ENCODE measurements at places on chromosomes 4 and X. TPM values are rescaled to one million over a fixed set of nuclear protein-coding genes. Genes with fewer than 3 reads are reported as not detected.

MGAT4D gene
- total RNA-seq, result not detected

EVC2 gene
- 14.1 TPM for total RNA-seq

AMOT gene
- total RNA-seq, result 444 TPM

EMCN gene
- not detected for total RNA-seq

USP27X gene
- total RNA-seq, result 7.6 TPM

S100P gene
- 3.5 TPM for total RNA-seq

CT47A1 gene
- not detected for total RNA-seq

MAGEA1 gene
- total RNA-seq, result not detected

MAGEB1 gene
- total RNA-seq, result not detected

SLC49A3 gene
- 13.1 TPM for total RNA-seq

FATE1 gene
- 0.78 TPM for total RNA-seq

DNA sequence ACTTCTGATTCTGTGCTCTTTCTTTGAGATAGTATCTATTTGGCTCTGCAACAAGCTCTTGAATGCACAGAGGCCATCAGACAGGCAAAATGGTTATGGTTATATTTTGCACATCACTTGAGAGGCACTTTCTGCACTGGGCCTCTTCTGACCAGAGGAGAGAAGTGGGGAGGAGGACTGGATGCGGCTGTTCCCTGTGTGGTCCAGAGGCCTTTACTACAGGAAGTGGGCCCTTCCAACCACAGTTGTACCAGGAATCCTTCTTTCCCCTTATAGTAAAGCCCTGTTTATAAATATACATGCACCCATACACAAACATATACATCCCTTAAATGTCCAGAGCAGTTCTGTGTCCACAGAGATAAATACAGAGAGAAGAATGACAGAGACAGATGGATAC lies 182.7 kb upstream of the HHIP start:
- H3K4me1 ChIP-seq, result peaks cover 3% of the 10 kb centered on the region
- H3K36me3 ChIP-seq, result no peaks in the 10 kb centered on the region
- no peak for DNase-seq
- H3K27me3 ChIP-seq, result peaks cover 3% of the 10 kb centered on the region
- no peak overlapping the region for H3K4me3 ChIP-seq

- H3K27ac ChIP-seq, result peak within 1 kb of the TSS; percentile 31
- no peak for DNase-seq
- H3K36me3 ChIP-seq, result no peaks in the 10 kb centered on the region
- H3K4me3 ChIP-seq, result no peak within 1 kb of the TSS
Measured at GRCh38 chr4:99321241-99322191, at the start of gene ADH1B. Gene ADH1B (minus strand): TSS chr4:99321401. CDS start chr4:99321331, 70 bp downstream.

GRCh38 chrX:107682256-107682655 lies 53.9 kb downstream of the PRPS1 start:
- H3K4me3 ChIP-seq, result no peak overlapping the region
- peaks cover 29% of the 10 kb centered on the region for H3K27me3 ChIP-seq
- no peaks in the 10 kb centered on the region for H3K36me3 ChIP-seq
- no peak overlapping the region for H3K27ac ChIP-seq
- peaks cover 8% of the 10 kb centered on the region for H3K4me1 ChIP-seq
- no peak for DNase-seq

DNA sequence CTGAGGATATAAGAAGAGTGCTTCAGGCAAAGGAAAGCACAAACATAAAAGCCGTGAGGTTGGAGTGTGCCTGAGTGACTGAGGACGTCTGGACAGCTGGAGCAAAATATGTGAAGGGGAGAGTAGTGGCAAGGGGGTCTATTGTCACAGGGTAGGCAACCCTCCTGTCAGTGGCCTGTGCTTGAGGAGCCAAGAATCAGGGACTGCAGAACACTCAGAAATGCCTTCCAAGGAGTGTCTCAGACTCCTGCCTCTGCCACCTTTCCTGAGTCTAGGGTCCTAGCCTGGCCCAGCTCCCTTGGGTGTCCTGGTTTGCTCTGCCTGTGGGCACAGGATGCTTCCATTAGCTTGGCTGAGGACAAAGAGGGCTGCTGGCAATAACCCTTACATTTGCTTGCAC lies 152.5 kb upstream of the PJA1 start:
- no peaks in the 10 kb centered on the region for H3K36me3 ChIP-seq
- no peaks in the 10 kb centered on the region for H3K27me3 ChIP-seq
- H3K4me1 ChIP-seq, result peaks cover 6% of the 10 kb centered on the region
- no peak overlapping the region for H3K4me3 ChIP-seq
- DNase-seq, result no peak

- H3K36me3 ChIP-seq, result no peaks in the 10 kb centered on the region
- DNase-seq, result no peak
- peaks cover 7% of the 10 kb centered on the region for H3K4me1 ChIP-seq
- H3K27ac ChIP-seq, result peak overlapping the region; percentile 22
Measured at GRCh38 chrX:73400136-73400748, 46.6 kb upstream of the CDX4 start.

DNA sequence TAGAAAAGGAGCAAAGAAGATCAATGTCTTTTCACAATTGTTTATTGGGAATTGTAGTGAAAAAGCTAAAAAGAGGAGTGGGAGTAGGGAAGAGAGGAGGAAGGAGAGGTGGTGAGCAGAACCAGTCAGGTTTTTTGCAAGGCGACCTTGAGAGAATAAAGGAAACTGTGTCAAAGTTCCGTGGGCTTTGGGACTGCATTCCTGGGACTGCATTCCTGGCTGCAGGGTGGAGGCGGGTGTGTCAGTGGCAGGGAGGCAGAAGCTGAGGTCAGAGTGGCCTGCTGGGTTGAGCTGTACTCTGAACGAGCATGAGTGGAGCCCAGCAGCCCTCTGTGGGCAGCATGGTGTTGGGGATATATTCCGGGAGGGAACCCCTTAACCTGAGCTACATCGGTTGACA lies 66.8 kb upstream of the UCP1 start:
- peaks cover 23% of the 10 kb centered on the region for H3K4me1 ChIP-seq
- H3K27ac ChIP-seq, result peak overlapping the region; percentile 93
- H3K27me3 ChIP-seq, result no peaks in the 10 kb centered on the region
- no peak for DNase-seq
- H3K4me3 ChIP-seq, result peak overlapping the region; percentile 35

DNA sequence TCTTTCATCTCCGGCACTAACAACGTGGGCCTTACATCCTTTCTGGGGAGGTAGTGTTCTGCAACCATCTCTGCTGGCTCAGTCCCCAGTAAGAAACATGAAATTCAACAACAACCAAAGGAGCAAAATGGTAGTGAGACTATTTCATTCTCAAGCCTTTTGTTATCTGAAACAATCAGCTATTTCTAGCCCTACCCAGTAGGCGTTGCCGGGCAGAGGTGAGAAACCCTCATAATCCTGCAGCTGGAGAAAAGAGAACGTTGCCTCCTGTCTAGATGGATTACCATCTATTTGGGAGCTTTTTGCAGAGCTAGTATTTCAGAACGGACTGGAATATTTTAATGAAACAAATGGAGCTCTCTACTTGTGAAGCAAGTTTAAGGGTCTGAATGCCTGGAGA lies 66.4 kb upstream of the GPR174 start:
- H3K27me3 ChIP-seq, result no peaks in the 10 kb centered on the region
- no peaks in the 10 kb centered on the region for H3K36me3 ChIP-seq
- DNase-seq, result no peak
- H3K4me3 ChIP-seq, result no peak overlapping the region
- no peak overlapping the region for H3K27ac ChIP-seq
- no peaks in the 10 kb centered on the region for H3K4me1 ChIP-seq

DNA sequence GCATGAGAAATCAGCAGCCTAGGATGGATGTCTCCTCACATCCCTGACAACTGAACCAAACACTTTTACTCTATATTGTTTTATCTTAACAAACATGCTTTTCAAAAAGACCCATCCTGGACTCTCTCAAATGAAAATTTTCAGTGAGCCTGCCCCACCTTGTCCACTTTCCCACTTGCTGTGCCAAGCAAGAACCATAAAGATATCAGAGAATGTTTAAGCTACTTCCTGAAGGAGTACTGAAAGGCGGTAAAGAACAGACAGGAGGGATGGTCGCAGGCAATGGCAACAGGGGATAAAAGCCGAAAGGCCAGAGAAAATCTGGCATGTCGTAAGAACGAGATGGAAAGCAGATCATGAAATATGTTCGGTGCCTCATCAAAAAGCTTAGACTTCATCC lies 10.5 kb downstream of the APBB2 start:
- H3K36me3 ChIP-seq, result no peaks in the 10 kb centered on the region
- no peak overlapping the region for H3K27ac ChIP-seq
- H3K4me1 ChIP-seq, result peaks cover 12% of the 10 kb centered on the region
- H3K27me3 ChIP-seq, result no peaks in the 10 kb centered on the region

DNA sequence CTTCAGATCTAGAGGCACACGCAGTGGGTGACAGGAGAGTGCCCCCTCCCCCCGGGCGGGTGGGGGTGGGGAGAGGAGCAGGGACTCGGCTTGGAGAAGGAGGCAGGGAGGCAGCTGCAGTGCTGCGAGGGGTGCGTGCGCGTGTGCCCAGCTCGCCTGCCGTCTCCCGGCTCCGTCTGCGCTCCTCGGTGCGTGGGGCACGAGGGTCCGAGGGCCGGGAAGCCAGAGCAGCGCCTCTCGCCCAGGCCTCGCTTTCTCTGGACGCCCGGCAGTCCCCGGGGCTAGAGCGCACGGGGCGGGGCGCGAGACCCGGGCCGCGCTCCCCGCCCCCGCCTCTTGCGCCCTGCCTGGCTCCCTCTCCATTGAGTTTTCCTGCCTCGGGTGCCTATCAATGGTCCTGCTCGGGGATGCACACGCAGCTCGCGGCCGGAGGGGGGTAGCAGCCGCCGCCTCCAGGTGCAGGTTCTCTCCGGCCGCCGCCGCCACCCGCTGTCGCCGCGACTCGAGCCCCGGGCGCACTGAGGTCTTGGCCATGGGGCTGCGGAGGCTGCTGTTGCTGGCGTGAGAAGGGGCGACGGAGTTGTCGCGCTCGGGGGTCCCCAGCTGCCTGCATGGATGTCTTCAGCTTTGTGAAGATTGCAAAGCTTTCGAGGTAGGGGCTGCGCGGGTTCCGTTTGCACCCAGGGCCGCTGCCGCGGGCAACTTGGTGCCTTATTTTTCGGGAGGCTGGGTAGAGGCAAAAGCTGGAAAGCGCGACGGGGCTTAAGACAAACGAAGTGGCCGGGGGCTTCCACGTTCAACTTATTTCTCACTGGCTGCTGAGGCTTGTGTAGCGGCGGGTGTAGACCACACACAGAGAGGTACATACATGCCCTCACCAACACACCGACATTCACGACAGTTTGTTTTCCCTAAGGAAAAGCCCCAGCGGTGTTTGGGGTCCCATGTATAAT lies at the start of gene FRMPD4:
Gene FRMPD4, plus strand, starts transcription at position 113 of the 953 bp plus-strand sequence. Its CDS starts 499 bp downstream, at position 612.
- DNase-seq, result peak; percentile 33
- H3K4me3 ChIP-seq, result peak within 1 kb of the TSS; percentile 69
- peaks cover 68% of the 10 kb centered on the region for H3K27me3 ChIP-seq
- H3K36me3 ChIP-seq, result no peaks in the 10 kb centered on the region
- H3K27ac ChIP-seq, result peak within 1 kb of the TSS; percentile 30
- peaks cover 8% of the 10 kb centered on the region for H3K4me1 ChIP-seq

GRCh38 chr4:4542774-4543485 lies 1.1 kb upstream of the STX18 start:
- peaks cover 12% of the 10 kb centered on the region for H3K4me1 ChIP-seq
- H3K27ac ChIP-seq, result peak overlapping the region; percentile 98
- DNase-seq, result no peak
- no peaks in the 10 kb centered on the region for H3K27me3 ChIP-seq
- H3K4me3 ChIP-seq, result peak overlapping the region; percentile 97
- H3K36me3 ChIP-seq, result peaks cover 1% of the 10 kb centered on the region

- H3K4me3 ChIP-seq, result no peak within 1 kb of the TSS
- H3K36me3 ChIP-seq, result no peaks in the 10 kb centered on the region
- no peak within 1 kb of the TSS for H3K27ac ChIP-seq
Measured at GRCh38 chr4:87975466-87975865, at the start of gene SPP1. Gene SPP1 (plus strand): TSS chr4:87975714. CDS start chr4:87976896, 1,182 bp downstream.

DNA sequence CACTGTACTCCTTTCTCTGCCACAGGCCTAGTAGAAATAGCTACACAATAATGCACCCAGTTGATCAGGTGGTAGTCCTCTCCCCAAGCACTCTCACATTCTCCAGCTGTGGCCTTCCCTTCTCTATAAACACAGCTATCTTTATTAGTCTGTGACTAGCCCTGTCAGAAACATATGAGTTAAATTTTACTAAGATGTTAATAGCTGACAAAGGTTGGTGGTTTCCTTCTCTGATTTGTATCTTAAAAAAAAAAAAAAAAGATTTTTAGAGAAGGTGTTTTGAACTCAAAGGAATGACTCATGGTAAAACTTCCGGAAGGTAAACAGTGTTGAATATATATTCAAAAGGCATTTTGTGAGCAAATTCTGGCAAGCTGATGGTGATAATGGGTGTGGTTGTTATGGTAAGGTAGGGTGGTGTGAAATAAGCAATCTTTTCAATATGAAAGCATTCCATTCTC lies 327.4 kb downstream of the PPP3CA start:
- no peak for DNase-seq
- no peaks in the 10 kb centered on the region for H3K27me3 ChIP-seq
- H3K36me3 ChIP-seq, result peaks cover 4% of the 10 kb centered on the region
- peaks cover 2% of the 10 kb centered on the region for H3K4me1 ChIP-seq
- no peak overlapping the region for H3K4me3 ChIP-seq

DNA sequence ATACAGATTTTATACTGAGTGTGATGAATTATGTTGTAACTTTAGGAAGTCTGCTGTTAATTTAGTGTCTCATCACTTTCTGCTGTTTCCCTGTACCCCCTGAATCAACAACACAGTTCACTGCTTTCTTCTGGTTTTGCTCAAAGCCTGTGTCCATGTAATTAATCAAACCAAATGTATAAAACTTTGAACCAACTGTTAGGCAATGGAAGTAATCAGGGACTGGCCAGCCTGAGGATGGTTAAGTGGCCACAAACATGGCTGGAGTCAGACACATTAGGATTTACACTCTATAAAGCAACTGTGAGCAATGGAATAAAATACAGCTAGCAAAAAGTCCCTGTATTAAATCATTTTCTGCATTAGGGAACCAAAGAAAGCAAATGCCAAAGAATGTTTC lies 42.6 kb downstream of the CXCL1 start:
- H3K4me3 ChIP-seq, result no peak overlapping the region
- H3K36me3 ChIP-seq, result no peaks in the 10 kb centered on the region
- no peak for DNase-seq
- H3K4me1 ChIP-seq, result no peaks in the 10 kb centered on the region
- no peaks in the 10 kb centered on the region for H3K27me3 ChIP-seq

GRCh38 chr4:88728146-88728545 lies 30.5 kb upstream of the NAP1L5 start:
- H3K36me3 ChIP-seq, result peaks cover 15% of the 10 kb centered on the region
- no peak overlapping the region for H3K4me3 ChIP-seq
- no peaks in the 10 kb centered on the region for H3K4me1 ChIP-seq

DNA sequence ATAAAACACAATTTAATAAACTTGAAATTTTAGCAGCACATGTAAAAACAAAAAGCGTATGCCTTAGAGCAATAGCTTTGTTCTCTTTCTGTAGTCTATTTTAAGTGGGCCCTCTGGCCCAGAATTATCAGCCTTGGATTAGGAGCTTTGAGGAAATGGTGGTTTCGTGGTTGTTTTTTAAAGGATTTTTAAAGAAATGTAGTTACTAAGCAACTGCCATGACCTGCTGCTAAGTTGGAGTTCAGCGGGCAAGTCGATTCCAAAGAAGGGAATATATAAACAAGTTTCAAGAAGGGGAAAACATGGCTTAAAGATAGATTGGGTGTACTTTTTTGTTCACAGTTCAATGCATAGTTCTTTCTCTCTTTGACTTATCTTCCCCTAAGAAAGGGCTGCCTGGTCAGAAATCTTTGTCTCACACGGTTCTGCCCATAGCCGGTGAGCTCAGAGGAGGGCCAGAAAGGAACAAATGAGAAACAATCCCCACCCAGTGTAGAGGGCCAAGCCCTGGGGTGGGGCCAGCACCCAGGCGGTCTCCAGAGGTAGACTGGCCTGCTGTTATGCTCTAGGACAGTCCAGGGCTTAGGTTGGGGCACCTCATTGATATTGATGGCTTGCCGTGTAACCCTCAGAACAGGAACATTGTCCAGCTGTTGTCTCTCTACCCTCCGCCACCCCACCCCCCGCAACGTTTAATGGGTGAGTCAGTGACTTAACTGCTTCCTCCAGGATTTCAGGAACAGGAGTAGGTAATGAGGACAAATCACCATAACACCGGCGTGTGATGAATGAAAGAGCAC lies 32.5 kb downstream of the DLG3 start:
- H3K4me1 ChIP-seq, result peaks cover 64% of the 10 kb centered on the region
- peak overlapping the region; percentile 94 for H3K27ac ChIP-seq
- no peaks in the 10 kb centered on the region for H3K27me3 ChIP-seq
